CD4-positive, alpha-beta T cell treated with Interleukin-2 at 100 ng/mL for 4 hours (primary cell): ENCODE measurements at places on chromosomes 7 and 10.
A peak's percentile ranks its signal among the peaks of the same experiment; 100 is the strongest.

DNA sequence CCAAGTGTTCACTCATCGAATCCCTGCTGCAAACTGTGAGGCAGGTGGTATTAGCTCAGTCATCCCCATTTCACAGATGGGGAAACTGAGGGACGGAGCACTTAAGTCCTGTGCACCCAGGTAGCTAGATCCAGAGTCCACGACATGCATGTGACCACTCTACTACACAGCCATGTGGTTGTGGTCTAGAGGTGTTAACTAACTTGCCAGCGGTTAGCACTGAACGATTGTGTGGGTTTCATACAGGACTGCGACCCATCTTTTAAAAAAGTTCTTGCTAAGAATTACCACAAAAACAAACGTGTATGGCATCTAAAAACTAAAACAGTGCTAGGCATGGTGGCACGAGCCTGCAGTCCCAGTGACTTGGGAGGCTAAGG lies 16.1 kb upstream of the ABCC2 start:
- no peak for DNase-seq

GRCh38 chr7:55053651-55054571 lies 35.1 kb downstream of the EGFR start:
- no peak for DNase-seq

DNA sequence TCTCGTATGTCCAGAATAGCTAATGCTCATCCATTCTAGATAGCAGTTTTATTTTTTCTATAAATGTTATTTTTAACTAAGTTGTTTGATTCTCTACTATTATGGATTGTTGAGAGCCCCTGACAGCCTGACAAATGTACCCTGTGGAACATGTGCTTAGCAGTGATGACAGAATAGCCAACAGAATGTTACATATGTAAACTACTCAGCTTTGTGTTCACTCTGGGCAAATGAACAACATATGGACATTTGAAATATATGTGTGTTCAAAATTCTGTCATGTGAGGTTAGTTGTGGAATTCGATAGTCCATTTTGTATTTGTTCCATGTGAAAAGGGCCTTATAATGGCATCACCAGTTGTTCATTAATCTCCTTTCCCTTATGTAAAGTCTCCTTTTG lies 199.7 kb downstream of the EXOC4 start:
- no peak for DNase-seq

DNA sequence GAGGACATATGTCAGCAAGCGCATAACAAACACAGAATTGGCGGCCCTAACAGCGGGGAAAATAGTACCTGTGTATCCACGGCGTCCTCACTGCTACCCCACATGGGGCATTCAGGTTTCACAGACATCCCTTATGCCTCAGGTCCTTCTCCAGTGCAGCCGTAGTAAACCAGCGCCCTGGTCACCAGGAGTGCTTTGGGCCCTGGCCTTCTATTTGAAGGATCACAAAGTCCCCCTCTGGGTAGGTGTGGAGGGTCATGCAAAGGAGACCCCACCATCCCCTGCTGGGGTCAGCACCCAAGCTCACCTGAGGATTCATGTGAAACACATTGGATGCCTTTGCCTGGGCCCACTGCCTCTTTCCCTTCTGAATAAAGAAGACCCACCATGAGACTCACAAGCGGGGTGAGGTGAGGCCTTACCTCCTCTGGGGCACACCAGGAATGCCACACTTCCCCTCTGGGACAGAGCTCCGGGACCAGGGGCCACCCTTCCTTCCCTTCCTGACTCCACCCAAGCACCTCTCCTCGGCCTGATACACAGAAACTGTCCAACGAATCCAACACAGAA lies 18.8 kb downstream of the CLRN3 start:
- DNase-seq, result no peak

DNA sequence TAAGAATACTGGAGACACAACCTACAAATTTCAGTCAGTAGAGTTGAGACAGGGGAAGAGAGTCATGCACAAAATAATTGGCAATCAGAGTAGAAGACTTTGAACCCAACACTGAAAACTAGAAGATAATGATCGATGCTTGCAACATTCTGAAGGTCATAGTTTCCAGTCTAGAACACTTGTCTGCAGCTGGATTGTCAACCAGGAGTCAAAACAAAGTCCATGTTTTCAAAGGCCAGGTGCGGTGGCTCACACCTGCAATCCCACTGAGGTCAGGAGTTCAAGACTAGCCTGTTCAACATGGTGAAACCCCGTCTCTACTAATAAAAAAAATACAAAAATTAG lies 26.8 kb upstream of the SMURF1 start:
- no peak for DNase-seq

GRCh38 chr7:98049034-98049433 lies 57.6 kb upstream of the LMTK2 start:
- DNase-seq, result no peak

DNA sequence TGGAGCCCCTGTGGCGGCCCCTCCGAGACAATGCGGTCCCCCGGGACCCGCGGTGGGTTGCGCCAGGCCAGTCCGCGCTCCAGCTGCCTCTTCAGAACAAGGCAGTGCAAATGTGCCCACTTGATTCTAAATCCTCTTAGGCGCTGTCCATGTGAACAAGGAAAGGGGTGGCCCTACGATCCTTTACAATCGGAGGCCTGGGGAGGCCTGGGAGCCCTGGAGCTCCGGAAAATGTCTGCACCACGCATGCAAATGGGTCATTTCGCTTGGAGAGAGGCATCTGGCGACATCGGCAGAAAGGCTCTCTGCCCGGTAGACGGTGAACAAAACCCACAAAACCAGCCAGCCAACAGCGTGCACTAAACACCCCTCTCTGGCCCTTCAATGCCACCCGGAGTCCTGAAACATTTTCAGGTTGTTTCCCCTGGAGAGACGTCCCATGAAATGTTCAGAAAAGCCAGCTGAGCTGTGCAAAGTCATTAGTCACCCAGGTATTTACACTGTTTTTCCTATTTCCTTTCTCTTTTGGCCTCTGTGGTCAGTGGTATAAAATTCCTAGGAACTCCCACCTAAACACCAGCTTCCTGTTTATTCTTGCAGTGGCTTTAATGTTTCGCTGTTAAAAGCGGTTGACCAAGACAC lies 102.8 kb upstream of the ZNF438 start:
- DNase-seq, result no peak

GRCh38 chr7:92423710-92424131 lies 23.6 kb upstream of the GATAD1 start:
- DNase-seq, result no peak

DNA sequence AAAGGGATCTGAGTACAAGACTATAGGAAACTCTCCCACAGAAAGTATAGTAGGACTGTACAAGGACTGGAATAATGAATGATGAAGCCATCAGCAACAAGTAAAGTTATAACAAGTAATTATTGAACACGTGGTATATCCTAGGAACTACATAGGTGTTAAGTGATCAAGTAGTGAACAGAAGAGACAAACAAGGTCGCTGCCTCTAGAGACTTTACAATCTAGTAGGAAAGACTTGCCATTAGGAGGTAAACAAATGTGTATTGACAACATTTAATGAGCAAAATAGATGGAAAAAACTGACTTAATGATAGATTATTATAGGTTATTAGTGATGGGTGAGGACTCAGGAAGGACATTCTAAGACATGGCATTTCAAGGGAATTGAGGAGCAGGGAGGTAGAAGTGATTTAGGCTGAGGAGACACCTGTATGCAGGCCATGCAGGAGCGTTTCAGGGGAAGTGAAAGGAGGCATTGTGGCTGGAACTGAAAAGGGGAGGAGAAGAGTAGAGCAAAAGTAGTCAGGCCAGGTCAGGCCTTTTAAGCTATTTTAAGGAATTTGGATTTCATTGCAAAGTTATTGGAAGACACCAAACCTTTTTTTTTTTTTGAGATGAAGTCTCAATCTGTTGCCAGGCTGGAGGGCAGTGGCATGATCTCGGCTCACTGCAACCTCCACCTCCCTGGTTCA lies 8.5 kb upstream of the GLCCI1 start:
- no peak for DNase-seq

GRCh38 chr7:132618956-132619305 lies 42.7 kb upstream of the PLXNA4 start:
- DNase-seq, result no peak

GRCh38 chr7:134941185-134941900 lies 45.0 kb upstream of the AGBL3 start:
- no peak for DNase-seq

GRCh38 chr10:44954962-44955361 lies 4.6 kb upstream of the RASSF4 start:
- DNase-seq, result no peak

DNA sequence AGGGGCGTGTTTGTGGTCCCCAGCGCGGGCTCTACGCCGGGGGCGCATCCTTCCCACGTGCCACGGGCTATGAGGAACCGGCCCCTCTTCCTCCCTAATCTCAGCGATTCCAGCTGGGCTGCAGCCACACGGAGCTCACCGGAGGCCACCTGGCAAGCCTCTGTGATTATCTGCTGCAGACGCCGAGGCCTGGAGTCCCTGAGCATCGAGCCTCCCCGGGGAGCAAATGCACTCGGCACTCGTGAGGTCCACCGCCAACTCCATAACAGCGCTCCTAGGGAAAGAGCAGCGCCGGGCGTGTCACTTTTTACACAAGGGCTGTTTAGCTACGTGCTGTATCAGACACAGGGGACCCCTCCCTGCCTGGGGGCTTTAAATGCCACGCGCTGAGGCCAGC lies 101.2 kb downstream of the DYNC2I1 start:
- no peak for DNase-seq

DNA sequence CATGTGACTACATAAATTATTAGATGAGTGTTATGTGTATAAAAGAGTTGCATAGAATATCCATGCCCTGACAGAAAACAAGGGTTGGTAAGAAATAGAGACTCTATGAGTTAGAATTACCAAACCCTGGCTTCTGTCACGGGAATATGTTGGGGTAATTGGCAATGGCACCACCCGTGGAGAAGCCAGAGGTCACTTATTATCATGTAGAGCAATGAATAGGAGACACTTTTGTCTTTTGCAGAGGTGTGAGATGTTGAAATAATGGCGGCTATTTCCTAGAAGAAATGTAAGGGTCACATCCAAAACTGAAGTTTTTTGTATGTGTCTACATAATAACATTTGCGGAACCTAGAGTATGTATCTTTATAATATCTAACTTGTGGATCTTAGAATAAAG lies 35.3 kb downstream of the ABCB5 start:
- DNase-seq, result no peak

DNA sequence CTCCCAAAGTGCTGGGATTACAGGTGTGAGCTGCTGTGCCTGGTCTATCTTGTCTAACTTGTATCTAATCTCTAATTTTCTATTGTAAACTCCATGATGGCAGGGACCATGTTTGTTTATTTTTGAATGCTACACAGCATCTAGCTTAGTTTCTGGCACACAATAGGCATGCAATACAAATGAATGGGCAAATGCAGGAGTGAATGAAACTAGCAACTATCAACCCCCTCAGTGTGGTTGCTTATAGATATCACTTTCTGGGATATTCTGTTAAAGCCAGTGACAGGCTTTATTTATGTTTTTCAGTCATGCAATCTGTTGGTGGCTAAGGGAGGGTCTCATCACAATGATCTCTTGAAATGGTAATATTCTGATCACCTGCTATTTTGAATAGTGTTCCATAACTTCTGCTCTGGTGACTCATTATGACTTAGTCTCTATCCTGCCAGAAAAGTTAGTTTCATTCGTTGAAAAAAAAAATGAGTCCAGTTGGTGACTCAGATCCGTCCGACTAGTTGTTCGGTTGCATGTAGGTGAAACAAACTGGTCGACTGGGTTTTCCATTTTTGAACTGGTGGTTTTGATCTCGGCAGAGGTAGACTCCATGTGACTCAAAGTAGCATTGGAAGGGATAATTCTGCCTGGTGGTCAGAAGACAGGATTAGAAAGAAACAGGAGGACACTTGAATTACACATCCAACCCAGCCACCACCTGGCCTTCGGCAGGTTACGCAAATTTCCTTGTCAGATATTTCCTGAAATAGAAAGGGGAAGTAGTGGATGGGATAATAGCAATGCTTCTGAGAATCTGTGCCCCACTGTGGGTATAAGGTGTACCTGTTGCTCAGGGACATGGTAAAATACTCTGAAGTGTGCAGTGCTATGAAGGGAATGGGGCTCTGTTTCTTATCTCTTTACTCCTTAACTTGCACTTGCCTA lies 76.8 kb downstream of the GATA3 start:
- peak; percentile 45 for DNase-seq

- DNase-seq, result no peak
These were observed 126.5 kb downstream of the HIPK2 start for GRCh38 chr7:139651308-139651707.

GRCh38 chr10:9625304-9625703 lies 1392.4 kb upstream of the CELF2 start:
- DNase-seq, result no peak

DNA sequence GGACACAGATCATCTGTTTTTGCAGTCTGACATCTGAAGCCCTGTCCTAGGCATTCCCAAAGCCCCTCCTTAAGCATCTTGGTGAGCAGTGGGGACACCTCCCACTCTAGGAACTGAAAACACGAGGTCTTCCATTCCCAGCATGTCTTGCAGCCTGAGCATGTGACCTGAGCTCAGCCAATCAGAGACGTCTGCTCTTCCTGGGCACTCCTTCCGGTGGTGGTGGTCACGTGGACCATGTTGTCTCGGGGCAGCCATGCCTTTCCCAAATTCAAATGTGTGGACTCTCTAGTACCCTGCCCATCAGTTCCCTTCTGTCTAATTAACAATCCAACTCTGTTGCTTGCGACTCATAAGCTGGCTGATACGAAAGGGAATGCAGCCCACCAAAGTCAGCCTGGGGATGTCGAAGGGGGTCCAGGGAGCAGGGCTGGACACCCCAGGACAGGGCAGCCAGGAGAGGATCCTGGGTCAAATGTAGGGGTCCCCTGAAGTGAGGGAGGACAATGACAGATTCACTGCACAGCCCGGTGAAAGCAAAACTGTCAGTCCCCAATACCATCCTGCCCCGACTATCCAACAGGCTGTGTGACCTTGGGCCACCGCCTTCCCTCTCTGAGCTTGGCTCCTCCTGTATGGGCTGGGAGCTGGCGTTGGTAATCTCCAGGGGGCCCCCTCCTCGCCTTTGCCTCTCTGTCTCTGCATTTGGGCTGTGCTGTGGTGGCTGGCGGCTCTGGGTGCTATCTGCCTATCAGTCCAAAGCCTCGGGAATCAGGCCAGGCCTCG lies 57.4 kb upstream of the BAIAP2L1 start:
- DNase-seq, result no peak

GRCh38 chr7:131108212-131108940 lies 219.3 kb upstream of the MKLN1 start:
- peak; percentile 81 for DNase-seq

DNA sequence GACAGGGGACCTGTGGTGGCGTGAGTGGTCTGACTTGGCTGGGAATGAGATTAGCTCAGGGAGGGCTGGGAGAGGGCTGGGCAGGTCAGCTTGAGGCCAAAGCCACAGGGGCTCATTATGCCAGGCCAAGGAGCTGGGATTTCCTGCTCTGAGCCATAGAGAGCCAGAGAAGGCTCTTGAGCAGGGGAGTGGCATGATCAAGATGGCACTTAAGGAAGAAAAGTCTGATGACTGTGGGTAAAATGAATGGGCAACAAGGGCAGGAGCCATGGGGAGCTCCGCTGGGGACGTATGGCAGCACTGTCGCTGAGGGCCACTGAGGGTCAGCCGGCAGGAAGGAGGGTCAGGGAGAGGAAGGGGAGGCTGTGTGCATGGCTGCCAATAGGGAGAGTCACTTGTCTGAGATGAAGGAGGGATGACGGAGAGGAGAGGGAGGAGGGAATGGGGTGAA lies 5.8 kb downstream of the ANTXRL start:
- DNase-seq, result no peak
